ENCODE measurements at places on chromosomes 12 and 14. TPM values are rescaled to one million over a fixed set of nuclear protein-coding genes. Genes with fewer than 3 reads are reported as not detected.

DNA sequence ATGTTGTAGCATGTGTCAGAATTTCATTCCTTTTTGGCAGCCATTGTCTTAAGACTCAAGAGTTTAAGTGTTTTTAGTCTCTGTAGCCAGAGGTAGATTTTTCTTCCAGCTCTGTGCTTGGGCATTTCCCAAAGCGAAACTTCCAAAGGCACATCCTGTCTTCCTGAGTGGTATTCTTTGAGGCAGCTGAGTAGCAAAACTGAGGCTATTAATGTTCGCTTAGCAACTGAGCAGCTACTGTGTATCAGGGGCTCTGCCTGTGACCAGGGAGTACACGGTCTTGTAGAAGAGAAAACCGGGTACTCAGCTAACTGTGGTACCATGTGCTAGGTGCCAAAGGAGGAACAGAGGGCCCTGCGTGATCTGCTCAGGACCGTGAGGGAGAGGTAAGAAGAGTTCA is 52.0 kb downstream of the ETV6 start:
- H3K27ac ChIP-seq = peak overlapping the region; percentile 68
- peaks cover 27% of the 10 kb centered on the region for H3K4me1 ChIP-seq
- no peak overlapping the region for H3K4me3 ChIP-seq
- H3K36me3 ChIP-seq = peaks cover 3% of the 10 kb centered on the region
- H3K27me3 ChIP-seq = no peaks in the 10 kb centered on the region

- no peak for DNase-seq
- H3K27me3 ChIP-seq = no peaks in the 10 kb centered on the region
- peaks cover 5% of the 10 kb centered on the region for H3K4me1 ChIP-seq
These were observed 35.7 kb upstream of the GTF2A1 start for GRCh38 chr14:81256289-81256960.

DNA sequence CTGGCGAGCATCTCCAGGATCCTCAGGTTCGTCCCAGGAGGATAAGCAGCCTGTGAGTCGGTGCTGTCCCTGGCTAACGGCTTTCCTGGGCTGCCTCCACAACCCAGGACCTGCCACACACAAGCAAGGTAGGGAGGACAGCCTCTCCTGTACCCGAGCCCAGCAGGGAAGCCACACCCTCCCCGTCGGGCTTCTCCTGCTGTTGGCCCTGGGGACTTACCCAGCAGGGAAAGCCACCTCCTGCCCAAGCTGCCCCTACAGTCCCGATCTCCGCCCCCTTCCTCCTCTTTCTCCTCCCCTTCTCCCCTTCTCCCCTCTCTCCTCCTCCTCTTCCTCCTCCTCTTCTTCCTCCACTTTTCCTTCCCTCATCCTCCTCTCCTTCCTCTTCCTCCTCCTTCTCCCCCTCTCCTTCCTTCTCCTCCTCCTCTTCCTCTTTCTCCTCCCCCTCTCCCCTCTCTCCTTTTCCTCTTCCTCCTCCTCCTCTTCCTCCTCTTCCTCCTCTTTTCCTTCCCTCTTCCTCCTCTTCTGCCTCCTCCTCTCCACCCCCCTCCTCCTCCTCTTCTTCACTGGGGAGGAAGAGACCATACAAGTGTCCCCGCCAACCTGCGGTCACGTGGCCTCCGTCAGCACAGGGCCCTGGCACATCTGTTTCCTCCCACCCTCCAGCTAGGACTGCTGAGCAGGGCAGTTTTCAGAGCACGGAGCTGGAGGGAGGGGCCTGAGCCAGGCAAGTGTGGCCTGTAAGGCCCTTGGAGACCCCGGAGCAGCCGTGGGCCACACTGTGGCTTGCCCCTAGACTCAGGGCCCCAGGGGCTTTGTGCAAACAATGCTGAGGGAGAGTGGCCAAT is 17.3 kb upstream of the RFLNA start:
- DNase-seq = no peak
- H3K27me3 ChIP-seq = no peaks in the 10 kb centered on the region
- no peaks in the 10 kb centered on the region for H3K36me3 ChIP-seq
- no peak overlapping the region for H3K27ac ChIP-seq
- H3K4me1 ChIP-seq = peaks cover 23% of the 10 kb centered on the region

DNA sequence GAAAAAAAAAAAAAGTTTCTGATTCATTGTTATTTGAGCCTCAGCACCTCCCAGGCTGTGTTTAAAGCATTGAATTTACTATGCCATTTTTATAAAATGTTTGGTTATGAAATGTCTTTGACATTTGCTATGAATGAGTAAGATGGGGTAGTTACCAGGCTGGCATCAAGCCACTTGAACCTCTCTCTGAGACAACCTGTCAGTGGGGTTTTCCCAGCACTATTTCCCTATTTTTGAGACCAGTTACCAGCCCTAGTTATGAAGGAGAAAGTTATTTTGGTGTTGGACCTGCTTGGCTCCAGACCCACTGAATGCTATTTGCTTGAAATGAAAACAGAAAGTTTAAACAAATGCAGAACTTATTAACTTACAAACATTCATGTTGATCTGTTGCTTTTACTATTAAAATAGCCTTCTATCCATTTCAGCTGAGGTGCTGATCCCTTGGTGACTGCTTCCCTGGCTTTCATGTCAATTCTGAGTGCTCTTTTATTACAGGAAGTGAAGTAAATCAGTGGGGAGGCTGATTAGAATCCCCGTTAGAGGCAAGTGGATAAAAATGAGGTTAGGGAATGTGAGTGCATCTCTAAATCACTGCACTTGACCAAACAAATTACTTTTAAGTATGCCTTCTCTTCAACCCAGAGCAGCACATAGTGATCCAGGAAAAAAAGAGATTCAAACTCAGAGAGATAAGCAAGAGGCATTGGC is 37.8 kb downstream of the LLPH start:
- H3K36me3 ChIP-seq = no peaks in the 10 kb centered on the region
- no peaks in the 10 kb centered on the region for H3K27me3 ChIP-seq
- H3K4me3 ChIP-seq = no peak overlapping the region
- peak overlapping the region; percentile 18 for H3K27ac ChIP-seq
- H3K4me1 ChIP-seq = peaks cover 8% of the 10 kb centered on the region

Gene CEP170B
- total RNA-seq = 28.4 TPM

GRCh38 chr14:36504771-36505175 is 15.3 kb downstream of the NKX2-1 start:
- DNase-seq = no peak
- H3K4me3 ChIP-seq = no peak overlapping the region
- no peak overlapping the region for H3K27ac ChIP-seq
- H3K36me3 ChIP-seq = no peaks in the 10 kb centered on the region
- H3K27me3 ChIP-seq = peaks cover 96% of the 10 kb centered on the region

GRCh38 chr12:13976028-13976584 is 5.3 kb downstream of the GRIN2B start:
- H3K4me3 ChIP-seq = no peak overlapping the region
- peaks cover 83% of the 10 kb centered on the region for H3K27me3 ChIP-seq
- DNase-seq = no peak
- H3K4me1 ChIP-seq = peaks cover 17% of the 10 kb centered on the region
- no peak overlapping the region for H3K27ac ChIP-seq
- H3K36me3 ChIP-seq = no peaks in the 10 kb centered on the region

DNA sequence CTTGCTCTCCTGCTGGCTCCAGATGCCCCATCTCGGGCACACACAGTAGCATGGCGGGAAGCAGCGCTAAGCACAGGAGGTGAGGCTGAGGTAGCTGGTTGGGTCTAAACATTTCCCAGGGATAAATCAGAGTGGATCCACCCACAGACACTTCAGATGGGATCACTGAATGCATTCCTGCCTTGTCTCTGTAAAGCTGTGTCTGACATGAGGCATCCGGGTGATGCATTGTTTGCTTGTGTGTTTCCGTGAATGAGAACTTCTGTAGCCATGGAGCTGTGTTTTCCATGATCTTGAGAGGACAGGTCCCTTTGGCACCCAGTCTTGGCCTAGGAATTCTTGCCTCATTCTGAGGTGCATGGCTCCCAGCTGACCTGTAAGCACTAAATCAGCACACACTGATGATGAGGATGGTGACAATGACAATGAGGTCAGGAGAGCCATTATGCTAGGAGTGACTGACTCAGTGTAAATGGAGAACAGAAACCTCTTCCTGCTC is 6.7 kb upstream of the KRT75 start:
- H3K4me1 ChIP-seq = peaks cover 60% of the 10 kb centered on the region
- no peaks in the 10 kb centered on the region for H3K36me3 ChIP-seq
- H3K27ac ChIP-seq = peak overlapping the region; percentile 94
- H3K4me3 ChIP-seq = no peak overlapping the region
- no peaks in the 10 kb centered on the region for H3K27me3 ChIP-seq

Gene ETFBKMT
- total RNA-seq = 2.6 TPM

Gene TDG
- 48.5 TPM for total RNA-seq

DNA sequence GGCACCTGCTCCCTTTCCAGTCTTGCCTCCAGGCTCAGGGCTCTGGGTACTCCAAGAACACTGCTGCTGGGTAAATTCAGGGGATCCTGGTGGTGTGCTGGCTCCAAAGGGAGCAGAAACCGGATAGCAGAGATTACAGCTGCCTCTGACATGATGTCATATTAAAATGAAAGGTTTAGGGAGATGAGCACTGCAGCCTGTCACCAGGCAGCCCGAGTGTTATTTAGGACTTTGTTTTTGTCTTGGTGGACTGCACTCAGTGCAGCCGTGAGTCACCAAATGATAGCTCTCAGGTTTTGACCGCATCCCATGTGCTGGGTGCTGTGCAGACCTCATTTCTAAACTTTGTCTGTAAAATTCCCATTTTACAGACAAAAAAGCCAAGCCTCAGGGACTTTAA is 266.0 kb upstream of the CRY1 start:
- peaks cover 16% of the 10 kb centered on the region for H3K27me3 ChIP-seq
- no peak overlapping the region for H3K4me3 ChIP-seq
- no peak overlapping the region for H3K27ac ChIP-seq
- DNase-seq = no peak

GRCh38 chr14:54175298-54175942 is 218.8 kb upstream of the BMP4 start:
- H3K27ac ChIP-seq = no peak overlapping the region
- H3K4me3 ChIP-seq = no peak overlapping the region
- no peaks in the 10 kb centered on the region for H3K27me3 ChIP-seq
- no peaks in the 10 kb centered on the region for H3K36me3 ChIP-seq
- peak; percentile 76 for DNase-seq

Gene FLRT2
- 143 TPM for total RNA-seq

- H3K4me1 ChIP-seq = peaks cover 7% of the 10 kb centered on the region
- no peak overlapping the region for H3K27ac ChIP-seq
- H3K4me3 ChIP-seq = no peak overlapping the region
These were observed 42.0 kb downstream of the GUCY2C start for GRCh38 chr12:14654416-14654815.

Gene SLC10A1
- not detected for total RNA-seq

Gene EEF1AKMT3
- 10.5 TPM for total RNA-seq

Data from mesothelial cell of epicardium (in vitro differentiated cells).